Left renal cortex interstitium (tissue), 4 donors: ENCODE measurements at places on chromosomes 2 and 18. TPM values are rescaled to one million over a fixed set of nuclear protein-coding genes. Genes with fewer than 3 reads are reported as not detected.

GRCh38 chr2:69594341-69594740, 49.2 kb downstream of the AAK1 start:
- DNase-seq = no peak

DNA sequence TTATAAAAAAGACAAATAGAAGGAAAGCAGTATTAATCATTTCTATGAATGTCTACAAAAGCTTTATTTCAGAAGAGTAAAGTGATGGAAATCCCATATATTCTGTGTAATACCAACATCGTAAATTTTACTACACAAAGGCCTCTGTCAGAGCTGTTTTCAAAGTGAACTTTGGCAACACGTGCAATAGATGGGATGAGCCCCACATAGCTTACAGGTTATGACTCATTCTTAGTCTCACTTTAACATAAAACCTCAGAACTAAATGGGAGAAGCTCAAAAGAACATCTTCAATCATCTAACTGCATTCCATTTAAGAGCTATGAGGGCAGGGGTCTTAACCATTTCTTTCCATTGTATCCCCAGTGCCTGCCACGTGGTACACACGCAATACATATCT, 11.5 kb downstream of the VPS4B start:
- no peak for DNase-seq

DNA sequence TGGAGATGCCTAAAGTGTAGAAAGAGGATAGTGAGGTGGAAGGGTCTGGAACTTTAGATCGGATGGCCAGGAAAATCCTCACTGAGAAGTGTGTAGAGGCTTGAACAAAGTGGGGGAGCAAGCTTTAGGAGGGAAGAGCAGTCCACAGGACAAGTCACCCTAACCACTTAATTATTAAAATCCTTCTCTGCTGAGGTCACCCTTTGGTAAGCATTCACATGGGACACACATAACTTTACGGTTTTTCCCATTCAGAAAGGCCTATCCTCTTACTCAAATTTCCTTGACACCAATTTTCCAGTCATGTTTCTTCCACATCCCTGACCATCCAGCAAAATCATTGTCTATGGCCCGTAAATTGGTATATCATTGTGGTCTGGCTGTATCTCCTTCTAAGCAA, 31.0 kb upstream of the ZEB2 start:
- DNase-seq = no peak

- no peak for DNase-seq
These were observed 89.2 kb upstream of the MSH2 start for GRCh38 chr2:47313728-47314127.

DNA sequence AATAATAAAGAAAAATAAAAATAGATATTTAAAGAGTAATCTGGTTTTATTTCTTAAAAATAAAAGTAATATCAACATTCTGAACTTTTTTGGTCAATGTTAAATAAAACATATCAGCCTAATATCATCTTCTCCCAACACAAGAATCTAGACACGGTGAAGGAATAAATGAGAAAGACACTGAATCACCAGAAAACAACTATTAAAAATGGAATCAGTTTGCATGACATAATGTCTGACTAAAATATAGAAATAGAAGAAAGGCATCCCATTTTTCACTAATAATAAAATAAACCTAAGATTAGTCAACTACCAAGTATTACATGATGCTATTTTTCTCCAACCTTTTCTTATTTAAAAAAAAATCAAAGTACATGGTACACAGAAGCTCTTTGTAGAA, 30.8 kb upstream of the TNFAIP6 start:
- DNase-seq = no peak

- no peak for DNase-seq
These were observed 23.5 kb downstream of the SRSF7 start for GRCh38 chr2:38727661-38728060.

DNA sequence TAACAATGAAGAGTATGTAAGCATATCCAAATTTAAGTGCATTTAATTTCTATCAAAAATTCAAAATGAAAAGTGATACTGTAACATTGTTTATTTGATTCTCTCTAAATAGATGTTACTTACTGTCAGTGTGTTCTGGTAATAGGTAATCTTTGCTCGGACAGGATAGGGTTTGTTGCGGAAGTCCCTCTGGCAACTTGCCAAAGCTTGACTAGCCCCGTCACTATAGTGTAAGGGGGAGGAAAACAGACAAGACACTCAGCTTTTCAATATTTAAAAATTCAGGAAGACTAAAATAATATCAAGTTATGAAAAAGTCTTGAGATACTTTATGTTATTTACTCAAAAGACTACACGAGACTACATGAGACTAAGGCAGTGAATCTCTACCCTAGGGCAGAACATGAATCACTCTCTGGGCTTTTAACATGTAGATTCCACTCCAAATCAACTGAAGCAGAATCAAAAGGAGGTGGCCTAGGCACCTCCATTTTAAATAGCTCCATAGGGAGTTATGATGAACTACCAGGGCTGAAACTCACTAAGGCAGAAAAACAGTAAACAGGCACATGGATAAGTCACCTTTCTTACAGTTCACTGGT, 5.9 kb downstream of the LMAN1 start:
- DNase-seq = no peak

DNA sequence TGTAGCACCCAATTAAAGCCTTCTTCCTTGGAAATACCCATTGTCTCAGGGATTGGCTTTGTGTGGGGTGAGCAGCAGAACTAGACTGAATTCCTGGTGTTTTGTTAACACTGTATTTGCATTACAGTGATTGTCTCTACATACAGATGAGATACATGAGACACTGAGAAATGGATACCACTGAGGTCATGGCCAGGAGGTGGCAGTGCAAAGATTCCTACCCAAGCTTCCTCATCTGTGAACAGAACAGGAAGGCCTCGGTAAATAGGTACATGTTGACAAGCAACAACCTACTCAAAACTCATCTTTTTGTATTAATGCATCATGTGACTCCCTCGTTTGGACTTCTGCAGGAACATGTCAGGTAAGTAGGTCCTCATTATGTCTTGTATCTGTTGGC, 445.8 kb upstream of the RGPD4 start:
- DNase-seq = no peak

- DNase-seq = no peak
These were observed 145.9 kb downstream of the ACKR3 start for GRCh38 chr2:236715491-236715961.

DNA sequence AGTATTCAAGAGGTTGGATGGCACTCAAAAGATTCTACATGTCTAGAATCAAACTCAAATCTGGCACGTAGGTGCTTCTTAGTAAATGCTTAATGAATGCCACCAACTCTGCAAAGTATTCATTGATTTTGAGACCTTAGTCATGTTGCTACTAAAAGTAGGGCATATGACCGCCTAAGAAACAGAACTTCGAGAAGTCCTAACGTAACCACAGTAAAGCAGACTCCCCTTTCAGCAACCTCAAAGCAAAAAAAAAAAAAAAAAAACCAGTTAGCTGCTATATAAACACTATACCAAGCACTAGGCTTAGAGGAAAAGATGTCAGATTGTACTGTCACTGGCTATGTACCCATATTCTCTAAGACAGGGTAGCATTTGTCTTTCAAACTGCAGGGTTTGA, 33.9 kb downstream of the PTCD3 start:
- no peak for DNase-seq

- no peak for DNase-seq
These were observed 6.5 kb downstream of the CLHC1 start for GRCh38 chr2:55225481-55226020.

- no peak for DNase-seq
These were observed 34.2 kb upstream of the ACAA2 start for GRCh38 chr18:49847524-49847923.

DNA sequence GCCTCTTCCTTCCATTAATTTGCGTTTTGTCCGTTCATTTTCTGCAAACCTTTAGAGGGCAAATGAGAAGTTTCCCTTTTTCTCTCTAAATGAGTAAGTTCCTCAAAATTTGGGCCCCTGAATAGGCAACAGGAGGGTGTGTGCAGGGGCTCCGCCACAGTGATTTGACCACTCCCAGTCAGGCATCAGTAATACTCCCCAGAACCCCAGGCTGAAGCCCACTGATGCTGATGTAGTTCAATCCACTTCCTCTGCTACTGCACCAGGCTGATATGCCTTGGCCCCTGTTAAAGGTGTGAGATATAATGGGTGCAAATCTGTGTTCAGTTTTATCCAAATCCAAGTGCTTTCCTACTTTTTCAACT, 1150.0 kb downstream of the RPIA start:
- no peak for DNase-seq

DNA sequence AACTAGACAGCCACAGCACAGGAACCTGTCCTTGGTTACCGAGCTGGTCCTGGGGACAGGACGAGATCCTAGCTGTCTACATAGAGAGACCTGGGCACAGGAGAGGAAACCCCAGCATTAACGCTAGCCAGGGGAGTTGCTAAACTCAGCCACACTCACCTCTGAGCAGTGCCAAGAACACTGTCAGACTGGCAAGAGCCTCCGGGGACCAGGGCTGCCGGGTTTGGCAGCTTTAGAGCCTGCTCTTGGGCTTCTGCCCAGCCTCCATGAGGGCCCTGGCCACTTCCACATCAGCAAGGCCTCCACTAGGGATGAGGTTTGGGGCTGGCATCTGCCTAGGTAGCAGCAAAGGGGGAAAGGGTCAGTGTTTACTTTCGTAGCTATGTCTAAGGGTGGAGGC, 6.7 kb downstream of the TMBIM1 start:
- DNase-seq = no peak

DNA sequence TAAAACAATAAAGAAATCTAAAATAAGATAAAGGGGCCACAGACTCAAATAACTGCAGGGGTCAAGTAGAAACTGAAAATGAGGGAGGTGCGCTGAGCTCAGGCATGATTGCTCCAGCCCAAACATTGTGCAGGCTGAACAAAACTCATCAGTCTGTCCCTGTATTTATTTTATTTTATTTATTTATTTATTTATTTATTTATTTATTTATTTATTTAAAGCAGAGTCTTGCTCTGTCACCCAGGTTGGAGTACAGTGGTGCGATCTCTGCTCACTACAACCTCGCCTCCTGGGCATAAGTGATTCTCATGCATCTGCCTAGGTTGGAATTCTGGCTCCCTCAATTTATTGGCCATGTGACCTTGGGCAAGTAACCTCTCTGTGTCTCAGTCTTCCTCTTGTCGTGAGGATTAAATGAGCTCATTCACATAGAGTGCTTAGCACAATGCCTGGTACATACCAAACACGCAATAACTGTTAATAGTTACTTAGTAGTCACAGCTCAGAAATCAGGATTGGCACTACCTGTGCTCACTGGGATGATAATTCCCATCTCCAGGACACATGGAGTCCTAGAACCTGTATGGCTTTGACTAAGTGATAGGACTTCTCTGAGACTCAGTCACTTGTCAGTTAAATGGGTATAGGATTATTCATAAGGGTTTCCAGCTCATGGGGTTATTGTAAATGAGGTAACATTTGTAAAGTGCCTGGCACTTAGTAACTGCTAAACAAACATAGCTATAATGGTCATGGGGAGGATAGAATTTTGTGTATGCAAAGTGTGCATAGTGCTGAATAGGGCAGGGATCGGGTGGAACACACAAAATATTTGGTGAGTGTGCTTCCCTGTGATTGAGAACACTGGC, 6.0 kb downstream of the SPEG start:
- DNase-seq = no peak

DNA sequence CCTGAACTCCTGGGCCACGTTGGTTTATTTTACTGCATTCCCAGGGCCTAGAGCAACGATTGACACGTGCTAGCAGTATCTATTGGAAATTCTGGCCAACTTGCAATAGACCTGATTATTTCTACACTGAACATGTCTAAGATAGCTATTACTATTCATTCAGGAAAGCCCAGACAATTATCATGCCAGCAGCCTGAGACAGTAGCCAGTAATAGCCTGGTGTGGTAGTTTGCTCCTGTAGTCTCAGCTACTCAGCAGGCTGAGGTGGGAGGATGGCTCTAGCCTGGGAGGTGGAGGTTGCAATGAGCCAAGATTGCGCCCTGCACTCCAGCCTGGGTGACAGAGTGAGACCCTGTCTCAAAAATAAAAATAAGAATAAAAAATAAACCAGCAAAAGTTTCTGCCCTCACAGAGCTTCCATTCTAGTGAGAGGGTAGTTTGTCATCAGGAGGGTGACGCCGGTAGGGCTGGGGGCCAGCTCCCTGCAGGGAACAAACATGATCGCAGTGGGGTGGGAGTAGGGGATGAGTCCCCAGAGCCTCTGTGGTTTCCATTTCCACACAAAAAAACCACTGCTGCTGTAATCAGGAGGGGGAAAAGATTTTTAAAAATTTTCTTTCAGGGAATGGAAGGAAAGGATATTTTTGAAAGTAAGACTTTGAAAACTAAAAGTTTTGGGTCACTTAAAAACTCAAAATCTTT, 4.3 kb downstream of the CASP8 start:
- no peak for DNase-seq

- no peak for DNase-seq
These were observed 799.6 kb upstream of the CHAC2 start for GRCh38 chr2:52968043-52968442.

DNA sequence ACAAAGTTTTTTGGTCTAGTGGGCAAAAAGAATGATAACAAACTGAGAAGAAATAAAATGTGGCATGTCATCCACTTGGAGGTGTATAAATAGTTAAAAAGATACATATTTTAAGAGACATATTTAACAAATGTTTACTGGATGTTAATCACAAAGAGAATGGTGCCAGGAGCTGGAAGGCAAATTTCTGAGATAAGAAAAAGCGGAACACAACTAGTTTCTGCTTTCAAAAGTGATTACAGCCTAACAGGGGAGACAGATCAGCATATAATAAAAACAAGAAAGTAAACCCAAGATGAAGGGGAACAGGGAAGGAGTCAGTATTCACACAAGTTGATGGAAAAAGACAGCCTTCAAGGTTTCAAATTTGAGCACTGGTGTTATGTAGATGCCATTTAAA, 91.3 kb downstream of the OLA1 start:
- DNase-seq = no peak

GRCh38 chr18:31680831-31681568, 3.4 kb downstream of the B4GALT6 start:
- no peak for DNase-seq

- DNase-seq = no peak
These were observed 17.6 kb downstream of the EMX1 start for GRCh38 chr2:72934683-72935610.

DNA sequence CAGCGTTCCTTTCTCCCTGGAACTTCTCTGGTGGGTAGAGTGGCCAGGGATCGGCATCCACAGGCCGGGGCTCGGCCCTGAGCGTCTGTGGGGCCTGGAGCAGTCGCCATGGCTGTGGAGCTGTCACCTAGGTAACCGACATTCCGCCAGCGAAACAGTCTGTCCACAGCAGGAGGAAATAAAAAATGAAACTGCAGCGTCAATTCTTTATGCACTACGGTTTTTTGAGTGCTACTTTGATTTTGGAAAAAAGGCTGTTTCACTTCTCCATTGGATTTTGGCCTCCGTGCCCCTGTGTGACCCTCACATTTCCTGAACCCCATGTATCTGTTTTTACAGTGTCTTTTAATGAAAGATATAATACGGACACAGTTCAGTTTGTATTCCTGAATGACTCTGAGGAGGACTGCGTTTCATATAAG, 163.4 kb downstream of the LDLRAD4 start:
- peak; percentile 72 for DNase-seq

- no peak for DNase-seq
These were observed 158.8 kb upstream of the SLC39A10 start for GRCh38 chr2:195498176-195498575.

TEX44 gene
- not detected for polyA plus RNA-seq

HNRNPA3 gene
- polyA plus RNA-seq = 679 TPM

IL1RL2 gene
- 1.1 TPM for polyA plus RNA-seq

MARCHF4 gene
- polyA plus RNA-seq = 0.08 TPM

SUCLG1 gene
- 207 TPM for polyA plus RNA-seq

DOK6 gene
- 18.1 TPM for polyA plus RNA-seq

CAVIN2 gene
- 35.2 TPM for polyA plus RNA-seq

CROCC2 gene
- 0.11 TPM for polyA plus RNA-seq

TNFRSF11A gene
- 2.4 TPM for polyA plus RNA-seq

SERPINB3 gene
- not detected for polyA plus RNA-seq

C1QL2 gene
- not detected for polyA plus RNA-seq

GKN1 gene
- polyA plus RNA-seq = not detected

GPR35 gene
- polyA plus RNA-seq = 1.1 TPM

PAX8 gene
- 593 TPM for polyA plus RNA-seq
